ENCODE measurements at places on chromosomes 5 and 9. TPM values are rescaled to one million over a fixed set of nuclear protein-coding genes. Genes with fewer than 3 reads are reported as not detected.

DNA sequence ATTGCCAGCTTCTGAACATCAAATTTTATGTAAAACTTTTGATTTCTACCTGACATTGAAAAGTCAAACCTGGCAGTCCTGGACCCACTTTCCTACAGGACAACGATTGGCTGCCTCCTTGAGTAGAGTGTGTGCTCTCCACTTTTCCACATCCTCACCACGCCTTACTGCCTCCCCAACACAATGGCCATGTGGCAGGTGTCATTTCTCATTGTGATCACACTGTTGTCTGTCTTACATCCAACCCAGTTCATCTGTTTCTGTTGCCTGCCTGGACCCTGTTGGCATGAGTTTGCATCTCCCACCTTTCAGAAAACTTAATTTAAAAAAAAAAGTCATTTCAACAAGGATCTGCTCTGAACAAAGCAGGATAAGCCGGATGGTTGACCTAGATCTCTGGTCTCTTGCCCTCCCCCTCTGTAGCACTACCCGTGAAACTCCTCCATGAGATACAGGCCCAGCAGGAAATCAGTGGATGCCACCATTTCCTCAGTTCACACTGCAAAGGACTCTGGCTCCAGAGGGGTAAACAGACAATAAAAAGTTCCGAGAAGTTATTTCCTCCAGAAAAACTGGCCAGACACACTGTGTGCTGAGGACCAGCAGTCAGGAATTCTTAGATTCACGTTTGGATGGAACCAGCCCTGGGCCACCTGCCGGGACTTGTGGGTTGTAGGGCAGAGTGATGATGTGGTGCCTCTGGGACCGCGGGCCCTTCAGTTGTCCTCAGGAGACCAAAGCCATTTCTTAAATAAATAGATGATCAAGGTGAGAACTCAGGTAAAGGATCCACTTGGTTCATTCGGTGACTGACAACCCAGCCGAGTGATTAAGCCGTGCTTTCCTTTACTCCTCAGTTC lies 48.6 kb downstream of the AMBP start:
- no peak overlapping the region for H3K27ac ChIP-seq
- no peak for DNase-seq
- no peaks in the 10 kb centered on the region for H3K27me3 ChIP-seq
- H3K4me1 ChIP-seq = no peaks in the 10 kb centered on the region

DNA sequence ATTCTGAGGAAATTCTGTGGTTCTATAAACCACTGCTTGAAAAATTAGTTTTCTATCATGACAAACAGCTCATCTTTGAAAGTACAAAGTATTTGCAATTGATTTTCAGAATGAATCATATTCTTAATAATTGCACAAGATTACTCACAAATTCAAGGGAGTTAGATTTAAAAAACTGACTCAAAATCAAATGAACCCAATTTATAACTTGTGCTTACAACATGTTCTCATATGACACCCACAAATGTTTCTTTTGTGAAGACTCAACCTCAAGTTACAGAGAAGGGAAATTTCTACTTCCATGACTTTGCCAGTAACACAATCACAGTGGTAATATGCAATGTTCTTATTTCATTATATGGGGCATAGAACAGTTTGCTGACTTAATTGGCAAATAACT lies 272.0 kb upstream of the ACTBL2 start:
- H3K4me1 ChIP-seq = no peaks in the 10 kb centered on the region
- H3K27me3 ChIP-seq = no peaks in the 10 kb centered on the region
- H3K36me3 ChIP-seq = no peaks in the 10 kb centered on the region

- DNase-seq = no peak
- no peak overlapping the region for H3K4me3 ChIP-seq
- H3K27ac ChIP-seq = no peak overlapping the region
- H3K4me1 ChIP-seq = no peaks in the 10 kb centered on the region
- H3K36me3 ChIP-seq = no peaks in the 10 kb centered on the region
Measured at GRCh38 chr5:41683181-41683580, 172.8 kb upstream of the PLCXD3 start.

GRCh38 chr5:67813877-67814539 lies 401.5 kb upstream of the PIK3R1 start:
- no peak overlapping the region for H3K4me3 ChIP-seq
- no peak for DNase-seq
- no peaks in the 10 kb centered on the region for H3K36me3 ChIP-seq
- peaks cover 13% of the 10 kb centered on the region for H3K4me1 ChIP-seq
- no peak overlapping the region for H3K27ac ChIP-seq

DNA sequence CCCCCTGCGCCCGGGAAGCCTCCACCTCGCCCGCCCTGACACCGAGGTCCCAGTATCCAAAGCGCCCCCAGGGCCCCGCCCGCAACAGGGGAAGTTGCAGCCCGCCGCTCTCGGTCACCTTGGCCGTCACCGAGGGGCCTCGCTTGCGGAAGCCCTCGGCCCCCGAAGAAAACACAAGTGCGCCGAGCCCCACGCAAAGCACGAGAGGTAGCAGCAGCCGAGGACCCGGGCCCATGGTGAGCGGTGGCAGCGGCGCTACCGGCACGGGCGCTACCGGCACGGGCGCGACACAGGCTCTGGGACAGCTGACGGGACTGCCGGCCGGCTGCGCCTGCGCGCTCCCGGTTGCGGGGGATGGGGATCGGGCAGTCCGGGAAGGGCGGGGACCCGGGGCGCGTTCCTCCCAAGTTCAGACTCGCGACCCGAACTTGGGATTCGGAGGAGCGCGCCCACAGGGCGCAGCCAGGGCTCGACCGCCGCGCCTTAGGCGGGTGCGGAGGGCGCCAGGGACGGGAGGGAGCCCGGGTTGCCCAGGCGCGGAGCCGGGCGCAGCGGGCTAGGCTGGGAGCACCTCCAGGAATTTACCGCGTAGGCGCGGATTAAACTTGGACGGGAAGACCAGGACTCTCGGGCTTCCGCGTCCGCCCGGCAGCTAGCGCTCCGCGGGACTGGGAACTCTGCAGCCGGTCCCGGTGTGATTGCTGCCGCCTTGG lies at the start of gene PPIC:
TSS of gene PPIC (minus strand) at position 335 of the 713 bp plus-strand sequence. CDS start at position 235, 100 bp downstream.
- peaks cover 9% of the 10 kb centered on the region for H3K4me1 ChIP-seq
- H3K4me3 ChIP-seq = peak within 1 kb of the TSS; percentile 71
- H3K27me3 ChIP-seq = no peaks in the 10 kb centered on the region
- no peaks in the 10 kb centered on the region for H3K36me3 ChIP-seq
- peak within 1 kb of the TSS; percentile 92 for H3K27ac ChIP-seq
- DNase-seq = peak; percentile 96

GRCh38 chr5:144142824-144143162 lies 27.7 kb downstream of the YIPF5 start:
- no peaks in the 10 kb centered on the region for H3K27me3 ChIP-seq
- no peak overlapping the region for H3K4me3 ChIP-seq
- H3K4me1 ChIP-seq = peaks cover 7% of the 10 kb centered on the region
- H3K36me3 ChIP-seq = no peaks in the 10 kb centered on the region

DNA sequence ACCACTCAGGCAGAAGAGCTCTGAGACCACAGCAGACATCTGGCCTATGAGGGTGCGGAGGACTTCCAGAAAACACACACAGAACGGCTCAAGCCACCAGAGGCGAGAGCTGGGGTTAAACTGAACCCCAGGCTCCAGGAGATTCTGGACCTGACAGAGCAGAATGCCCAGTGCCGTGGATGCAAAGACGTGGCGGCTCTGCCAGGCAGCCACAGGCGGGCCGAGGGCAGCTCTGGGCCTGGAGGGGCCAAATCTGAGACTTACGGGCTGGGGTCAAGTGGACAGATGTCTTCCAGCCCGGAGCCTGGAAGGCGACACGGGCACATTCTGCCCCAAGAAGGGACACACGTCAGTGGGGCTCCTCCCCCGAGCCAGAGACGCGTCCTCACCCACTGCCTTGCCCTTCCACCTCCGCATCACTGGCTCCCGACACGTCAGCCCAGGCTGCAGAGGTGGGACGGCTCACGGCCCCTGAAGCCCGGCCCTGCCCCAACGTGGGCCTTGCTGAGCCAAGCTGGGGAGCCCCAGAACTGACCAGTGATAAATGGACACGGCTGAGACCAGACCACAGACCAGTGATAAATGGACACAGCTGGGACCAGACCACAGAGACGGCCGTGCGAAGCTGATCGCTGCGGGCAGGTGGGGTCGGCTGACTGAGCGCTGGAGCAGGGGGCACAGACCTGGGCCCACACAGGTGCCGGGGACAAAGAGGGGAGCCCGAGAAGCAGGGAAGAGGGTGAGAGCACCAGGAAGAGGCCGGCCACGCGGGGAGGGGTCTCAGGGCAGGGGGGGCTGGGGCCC lies 40.9 kb upstream of the NSMF start:
- H3K27me3 ChIP-seq = no peaks in the 10 kb centered on the region
- H3K4me1 ChIP-seq = no peaks in the 10 kb centered on the region
- no peak overlapping the region for H3K27ac ChIP-seq
- no peak for DNase-seq
- no peak overlapping the region for H3K4me3 ChIP-seq
- H3K36me3 ChIP-seq = no peaks in the 10 kb centered on the region

GRCh38 chr9:107018861-107019545 lies 156.0 kb downstream of the ZNF462 start:
- no peaks in the 10 kb centered on the region for H3K4me1 ChIP-seq
- DNase-seq = no peak
- no peak overlapping the region for H3K4me3 ChIP-seq
- H3K27me3 ChIP-seq = no peaks in the 10 kb centered on the region

DNA sequence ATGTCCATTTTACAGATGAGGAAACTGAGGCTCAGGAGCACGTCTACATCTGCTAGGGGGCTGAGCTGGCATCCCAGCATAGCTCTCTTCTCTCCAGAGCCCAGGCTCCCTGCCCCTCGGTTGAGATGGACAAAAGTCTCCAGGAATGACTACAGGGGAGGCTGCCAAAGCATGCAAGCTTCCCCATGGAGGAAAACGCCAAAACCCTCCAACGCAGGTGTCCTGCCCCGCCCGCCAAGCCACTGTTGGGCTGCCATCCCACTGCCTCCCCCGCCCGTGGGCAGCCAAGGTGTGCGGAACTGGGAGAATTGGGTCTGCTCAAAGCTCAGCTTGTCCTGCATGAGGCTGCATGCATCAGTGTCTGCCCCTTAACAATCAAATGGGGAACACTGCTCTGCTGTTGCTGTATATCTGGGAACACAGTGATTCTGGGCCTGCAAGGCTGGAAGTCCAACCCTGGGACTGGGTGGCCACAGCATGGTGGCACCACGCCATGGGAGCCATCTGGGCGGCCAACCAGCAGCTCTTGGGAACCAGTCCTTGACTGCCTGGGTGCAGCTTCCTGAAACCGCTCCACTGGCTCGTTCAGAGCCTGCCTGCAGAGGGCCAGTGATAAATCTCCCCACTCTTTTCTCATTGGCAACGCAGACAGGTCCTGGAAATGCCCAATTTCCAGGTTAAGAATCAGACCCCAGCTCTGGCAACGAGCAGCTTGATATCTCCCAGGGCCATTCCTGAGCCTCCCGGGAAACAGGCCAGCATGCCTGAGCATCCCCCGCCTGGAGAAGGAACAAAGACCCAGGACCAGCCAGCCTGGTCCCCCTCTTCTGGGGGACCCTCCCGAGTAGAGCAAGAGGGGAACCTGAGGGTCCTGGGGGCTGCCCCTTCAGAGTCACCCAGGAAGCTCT lies 3.5 kb downstream of the RALGDS start:
- peak; percentile 94 for DNase-seq
- peaks cover 57% of the 10 kb centered on the region for H3K4me1 ChIP-seq
- H3K36me3 ChIP-seq = no peaks in the 10 kb centered on the region
- H3K27ac ChIP-seq = peak overlapping the region; percentile 70
- H3K4me3 ChIP-seq = no peak overlapping the region

DNA sequence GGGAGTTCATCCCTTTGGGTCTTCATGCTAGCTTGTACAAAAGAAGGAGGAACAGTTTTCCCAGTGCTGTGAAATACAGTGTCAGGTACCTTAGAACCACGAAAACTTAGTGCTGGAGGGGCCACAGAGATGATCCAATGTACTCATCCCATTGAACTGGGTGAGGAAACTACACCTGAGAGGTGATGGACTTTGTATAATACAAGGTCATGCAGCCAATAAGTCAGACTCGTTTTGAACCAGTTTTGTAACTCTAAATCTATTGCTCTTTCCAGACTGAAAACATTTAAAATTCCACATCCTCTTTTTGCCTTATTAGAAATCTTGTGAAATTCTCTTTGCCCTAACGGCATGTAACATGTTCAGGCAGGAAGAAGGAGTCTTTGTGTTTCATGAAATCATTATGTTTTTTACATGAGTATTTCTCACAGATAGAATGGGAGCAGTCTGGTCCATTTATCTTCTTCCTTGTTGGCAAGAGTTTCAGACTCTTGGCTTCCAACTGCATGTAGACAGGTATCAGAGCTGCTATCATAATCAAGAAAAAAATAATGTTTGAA lies 146.8 kb upstream of the FBXL7 start:
- H3K27me3 ChIP-seq = no peaks in the 10 kb centered on the region
- H3K4me3 ChIP-seq = no peak overlapping the region
- DNase-seq = no peak
- H3K36me3 ChIP-seq = no peaks in the 10 kb centered on the region
- H3K27ac ChIP-seq = no peak overlapping the region

- H3K36me3 ChIP-seq = no peaks in the 10 kb centered on the region
- peak overlapping the region; percentile 88 for H3K27ac ChIP-seq
- no peaks in the 10 kb centered on the region for H3K27me3 ChIP-seq
- H3K4me1 ChIP-seq = peaks cover 28% of the 10 kb centered on the region
Measured at GRCh38 chr9:109329638-109330258, 8.9 kb upstream of the EPB41L4B start.

DNA sequence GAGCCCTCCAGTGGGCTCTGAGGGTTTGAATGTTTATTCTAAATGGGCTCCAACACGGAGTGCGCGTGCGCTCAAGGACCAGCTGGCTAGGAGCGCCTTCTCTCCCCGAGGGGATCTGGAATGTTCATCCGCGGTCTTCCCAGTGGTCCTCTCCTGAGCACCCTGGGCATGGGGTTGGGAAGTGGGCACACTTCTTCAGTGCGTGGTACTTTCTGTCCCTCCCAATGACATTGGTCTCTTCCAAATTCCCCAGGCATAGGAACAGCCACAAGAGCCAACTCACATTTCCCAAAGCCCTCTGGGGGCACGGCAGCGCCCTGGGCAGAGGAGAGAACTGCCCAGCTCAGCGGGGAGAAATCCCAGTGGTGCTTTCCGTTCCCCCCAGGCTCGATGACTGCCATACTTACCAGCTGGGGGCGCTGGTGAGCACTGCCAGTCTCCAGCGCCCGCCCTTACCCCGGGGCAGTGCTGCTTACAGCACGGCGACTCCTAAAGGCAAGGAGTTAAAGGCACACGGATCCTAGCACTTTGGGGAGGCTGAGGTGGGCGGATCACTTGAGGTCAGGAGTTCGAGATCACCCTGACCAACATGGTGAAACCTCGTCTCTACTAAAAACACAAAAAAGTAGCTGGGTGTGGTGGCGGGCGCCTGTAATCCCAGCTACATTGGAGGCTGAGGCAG lies 29.9 kb upstream of the OBP2B start:
- no peaks in the 10 kb centered on the region for H3K36me3 ChIP-seq
- no peak overlapping the region for H3K27ac ChIP-seq
- no peak overlapping the region for H3K4me3 ChIP-seq
- H3K4me1 ChIP-seq = no peaks in the 10 kb centered on the region

The SLC24A2 gene
- 0.03 TPM for total RNA-seq

The SPEF2 gene
- total RNA-seq = 8.3 TPM

The PHYKPL gene
- total RNA-seq = 34.4 TPM

The PCDHGA5 gene
- total RNA-seq = 2.1 TPM

The PLCXD3 gene
- 1.1 TPM for total RNA-seq

The TMEFF1 gene
- 0.09 TPM for total RNA-seq

The ZNF462 gene
- 4.0 TPM for total RNA-seq

The PPIC gene
- total RNA-seq = 14.9 TPM

The CDX1 gene
- total RNA-seq = not detected

The KIAA0825 gene
- total RNA-seq = 2.0 TPM
